HS-5 (cell line): ENCODE measurements at places on chromosomes 4 and X.

DNA sequence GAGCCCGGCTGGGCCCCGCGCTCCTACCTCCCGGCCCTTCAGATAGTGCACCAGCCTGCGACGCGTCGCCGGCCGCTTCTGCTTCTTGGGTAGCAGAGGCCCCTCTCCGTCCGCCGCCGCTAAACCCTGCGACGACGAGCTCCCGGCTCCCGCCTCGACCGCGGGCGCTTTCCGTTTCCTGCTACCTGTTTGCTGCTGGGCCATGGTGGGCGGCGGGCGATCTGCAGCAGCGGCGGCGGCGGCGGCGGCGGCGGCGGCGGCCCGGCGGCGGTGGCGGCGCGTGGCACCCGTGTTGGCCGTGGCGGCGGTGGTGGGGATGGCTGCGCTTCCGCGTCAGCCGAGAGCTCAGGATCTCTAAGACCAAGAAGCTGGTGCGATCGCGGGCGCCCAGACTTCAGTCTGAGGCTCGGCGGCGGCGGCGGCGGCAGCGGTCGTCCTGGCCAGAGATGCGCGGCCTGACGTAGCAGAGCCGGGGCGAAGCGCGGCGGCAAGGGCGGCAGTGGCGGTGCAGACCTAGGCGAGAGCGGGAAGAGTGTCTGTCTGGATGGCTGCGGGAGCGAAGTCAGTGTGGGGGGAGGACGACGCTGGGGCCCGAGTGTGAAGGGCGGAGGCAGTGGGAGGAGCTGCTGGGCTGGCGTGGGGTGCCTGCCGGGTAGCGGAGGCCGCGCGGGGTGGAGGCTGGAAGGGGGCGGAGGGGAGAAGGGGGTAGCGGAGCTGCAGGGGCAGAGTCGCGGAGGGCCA lies at the start of gene DCAF12L2:
Gene DCAF12L2, minus strand, starts transcription at position 569 of the 741 bp plus-strand sequence. Its CDS starts 365 bp downstream, at position 204.
- no peak for DNase-seq

GRCh38 chr4:101028886-101029285 lies 318.4 kb downstream of the PPP3CA start:
- DNase-seq: no peak

GRCh38 chr4:177558995-177559394 lies 116.8 kb upstream of the AGA start:
- no peak for DNase-seq

DNA sequence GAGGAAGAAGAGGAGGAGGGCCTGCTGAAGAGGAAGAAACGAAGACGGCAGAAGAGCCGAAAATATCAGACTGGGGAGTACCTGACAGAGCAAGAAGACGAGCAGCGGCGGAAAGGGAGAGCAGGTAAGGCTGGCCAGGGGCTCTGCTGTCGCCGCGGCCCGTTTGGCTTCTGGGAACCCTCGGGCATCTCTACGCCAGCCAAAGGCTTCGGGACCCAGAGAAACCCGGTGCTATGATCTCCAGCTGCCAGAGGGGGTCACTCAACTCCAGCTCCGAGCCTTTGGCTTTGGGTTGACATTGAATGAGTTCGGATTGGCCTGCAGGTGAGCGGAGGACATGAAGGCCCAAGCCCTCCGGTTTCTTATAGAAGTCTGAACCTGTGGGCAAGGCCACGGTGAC lies 42.8 kb downstream of the BCORL1 start:
- no peak for DNase-seq

GRCh38 chr4:6916587-6917460 lies 7.2 kb downstream of the TBC1D14 start:
- no peak for DNase-seq

DNA sequence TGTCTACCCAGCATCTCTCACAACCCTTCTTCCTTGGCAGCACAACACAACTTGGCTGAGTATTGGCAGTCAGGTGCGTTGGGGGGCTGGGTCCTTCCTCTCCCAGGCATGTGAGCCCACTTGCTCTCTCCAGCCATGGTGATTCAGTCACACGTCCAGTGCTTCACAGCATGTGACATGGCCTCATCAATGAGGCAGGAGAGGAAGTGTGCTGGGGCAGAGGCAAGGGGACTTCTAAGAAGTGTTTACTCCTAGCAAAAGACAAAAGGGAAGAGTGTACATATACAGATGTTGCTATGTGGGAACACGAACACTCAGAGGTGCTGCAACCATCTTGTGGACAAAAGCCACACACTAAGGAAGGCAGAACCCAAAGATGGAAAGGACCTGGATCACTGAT lies 380.8 kb downstream of the FBXW7 start:
- DNase-seq: no peak

GRCh38 chr4:159042097-159042605 lies 60.7 kb upstream of the RAPGEF2 start:
- DNase-seq: no peak

DNA sequence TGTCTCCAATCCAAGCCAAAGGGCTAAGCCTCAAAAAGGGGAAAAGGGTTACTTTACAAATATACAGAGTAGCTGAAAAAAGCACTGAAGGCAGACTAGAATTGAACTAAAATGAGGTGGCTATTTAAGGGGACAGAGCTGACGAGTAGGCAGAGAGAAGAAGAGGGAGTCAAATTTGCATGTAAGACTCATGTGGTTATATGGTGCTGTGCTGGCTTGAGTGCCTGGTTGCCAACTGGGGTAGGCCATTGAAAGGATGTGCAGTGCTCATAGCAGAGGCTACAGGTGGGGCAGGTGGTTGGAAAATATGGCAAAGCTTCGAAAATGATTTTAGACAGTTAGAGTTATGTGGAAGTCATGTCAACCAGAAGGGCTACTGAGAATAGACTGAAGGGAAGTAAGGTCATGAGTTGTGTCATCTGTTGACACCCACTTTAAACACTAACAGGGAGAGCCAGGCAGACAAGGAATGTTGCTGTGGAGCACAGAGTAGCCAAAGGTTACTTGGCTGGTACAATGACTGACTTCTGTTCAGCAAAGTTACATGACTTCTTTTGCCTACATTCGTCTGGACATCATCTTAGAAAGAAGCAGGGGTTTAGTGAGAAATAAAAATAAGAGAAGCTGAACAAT lies 1210.4 kb downstream of the ADGRL3 start:
- DNase-seq: no peak

DNA sequence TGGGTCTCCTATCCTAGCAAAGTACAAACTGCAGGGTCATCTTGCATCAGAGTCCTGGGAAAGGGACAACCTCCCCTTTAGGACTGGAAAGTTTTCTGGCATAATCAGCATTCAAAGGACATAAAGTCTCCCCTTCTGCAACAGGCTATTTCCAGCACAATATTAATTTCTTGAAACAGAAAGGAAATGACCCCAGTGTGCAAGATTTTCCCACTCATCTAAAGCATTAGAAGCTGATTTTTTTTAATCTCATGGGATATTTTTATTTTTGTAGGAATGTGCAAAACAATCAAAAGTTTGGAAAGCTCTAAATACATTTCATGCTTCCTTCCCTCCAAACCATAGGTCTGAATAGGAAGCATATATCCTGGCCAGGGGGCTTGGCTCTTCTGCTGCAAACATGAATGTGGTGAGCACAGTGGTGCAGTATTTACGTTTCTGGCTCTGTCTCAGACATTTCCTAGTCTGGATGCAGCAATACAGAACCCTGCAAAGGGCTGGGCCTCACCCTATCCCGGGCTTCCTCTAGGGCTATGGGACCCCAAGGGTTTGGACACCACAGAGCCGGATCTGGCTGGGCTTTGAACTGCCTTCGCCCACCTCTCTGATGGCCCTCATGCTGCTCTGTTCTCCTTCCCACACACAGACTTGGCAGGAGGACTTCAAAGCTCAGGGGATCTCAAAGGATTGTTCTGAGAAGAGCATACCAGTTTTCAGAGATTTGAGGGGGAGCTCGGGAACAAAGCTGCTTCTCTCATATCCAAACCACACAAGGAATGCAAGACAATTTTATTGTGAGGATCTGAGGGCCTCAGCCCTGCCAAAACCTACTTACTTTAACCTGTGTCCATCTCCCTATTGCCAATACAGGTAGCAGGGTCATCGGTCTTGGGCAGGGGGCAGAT lies 64.9 kb downstream of the POLR2B start:
- no peak for DNase-seq

- no peak for DNase-seq
These were observed 1.8 kb downstream of the IQSEC2 start for GRCh38 chrX:53279296-53280237.

DNA sequence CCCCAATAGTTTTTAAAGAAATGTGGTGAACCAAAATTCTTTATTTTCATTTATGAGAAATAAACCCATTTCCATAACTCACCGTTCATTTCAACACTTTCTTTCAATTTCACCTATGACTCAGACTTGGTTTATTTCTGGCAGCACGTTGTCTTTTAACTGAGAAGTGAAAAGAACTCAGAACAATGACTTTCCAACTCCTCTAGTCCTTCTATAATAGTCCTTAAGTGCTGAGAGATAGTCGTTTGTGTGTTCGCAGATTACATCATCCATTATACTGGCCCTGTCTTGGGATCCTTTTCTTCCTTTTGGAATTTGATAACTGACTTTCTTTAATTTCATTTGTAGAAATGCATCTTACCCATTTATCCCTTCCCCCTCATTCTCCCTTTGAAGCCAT lies 113.6 kb downstream of the GLUD2 start:
- DNase-seq: no peak

- no peak for DNase-seq
These were observed at the start of gene PLAC8 for GRCh38 chr4:83114576-83114975. PLAC8 (minus strand) TSS chr4:83114729; CDS start chr4:83107921, 6,808 bp downstream.

- DNase-seq: no peak
These were observed 340.8 kb downstream of the ADGRL3 start for GRCh38 chr4:61540944-61541343.

DNA sequence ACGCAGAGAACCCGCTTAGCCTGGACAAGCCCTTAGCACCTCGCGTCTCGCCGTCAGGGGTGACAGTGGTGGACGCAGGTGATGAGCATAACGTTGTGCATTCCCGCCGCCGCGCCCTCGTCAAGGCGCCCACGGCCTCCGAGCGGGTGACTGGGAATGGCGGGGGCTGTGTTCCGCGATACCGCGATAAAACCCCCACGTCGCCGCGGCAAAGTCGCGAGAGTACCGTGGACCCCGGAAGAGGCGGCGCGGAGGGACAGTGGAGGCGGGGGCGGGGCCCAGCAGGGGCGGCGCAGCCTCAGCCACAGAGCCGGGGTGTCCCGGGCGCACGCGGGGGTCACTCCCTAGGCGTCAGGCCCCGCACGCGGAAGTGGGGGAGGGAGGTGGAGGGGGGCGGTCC lies 53.8 kb downstream of the ZFYVE28 start:
- DNase-seq: no peak

- DNase-seq: no peak
These were observed 893.6 kb downstream of the ADGRL3 start for GRCh38 chr4:62093735-62094134.

DNA sequence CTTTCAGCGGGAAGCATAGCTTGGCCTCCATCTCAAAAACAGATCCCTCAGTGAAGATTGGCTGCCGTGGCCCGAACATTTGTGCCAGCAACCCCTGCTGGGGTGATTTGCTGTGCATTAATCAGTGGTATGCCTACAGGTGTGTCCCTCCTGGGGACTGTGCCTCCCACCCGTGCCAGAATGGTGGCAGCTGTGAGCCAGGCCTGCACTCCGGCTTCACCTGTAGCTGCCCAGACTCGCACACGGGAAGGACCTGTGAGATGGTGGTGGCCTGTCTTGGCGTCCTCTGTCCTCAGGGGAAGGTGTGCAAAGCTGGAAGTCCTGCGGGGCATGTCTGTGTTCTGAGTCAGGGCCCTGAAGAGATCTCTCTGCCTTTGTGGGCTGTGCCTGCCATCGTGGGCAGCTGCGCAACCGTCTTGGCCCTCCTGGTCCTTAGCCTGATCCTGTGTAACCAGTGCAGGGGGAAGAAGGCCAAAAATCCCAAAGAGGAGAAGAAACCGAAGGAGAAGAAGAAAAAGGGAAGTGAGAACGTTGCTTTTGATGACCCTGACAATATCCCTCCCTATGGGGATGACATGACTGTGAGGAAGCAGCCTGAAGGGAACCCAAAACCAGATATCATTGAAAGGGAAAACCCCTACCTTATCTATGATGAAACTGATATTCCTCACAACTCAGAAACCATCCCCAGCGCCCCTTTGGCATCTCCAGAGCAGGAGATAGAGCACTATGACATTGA lies 175.4 kb downstream of the FAT4 start:
- no peak for DNase-seq

DNA sequence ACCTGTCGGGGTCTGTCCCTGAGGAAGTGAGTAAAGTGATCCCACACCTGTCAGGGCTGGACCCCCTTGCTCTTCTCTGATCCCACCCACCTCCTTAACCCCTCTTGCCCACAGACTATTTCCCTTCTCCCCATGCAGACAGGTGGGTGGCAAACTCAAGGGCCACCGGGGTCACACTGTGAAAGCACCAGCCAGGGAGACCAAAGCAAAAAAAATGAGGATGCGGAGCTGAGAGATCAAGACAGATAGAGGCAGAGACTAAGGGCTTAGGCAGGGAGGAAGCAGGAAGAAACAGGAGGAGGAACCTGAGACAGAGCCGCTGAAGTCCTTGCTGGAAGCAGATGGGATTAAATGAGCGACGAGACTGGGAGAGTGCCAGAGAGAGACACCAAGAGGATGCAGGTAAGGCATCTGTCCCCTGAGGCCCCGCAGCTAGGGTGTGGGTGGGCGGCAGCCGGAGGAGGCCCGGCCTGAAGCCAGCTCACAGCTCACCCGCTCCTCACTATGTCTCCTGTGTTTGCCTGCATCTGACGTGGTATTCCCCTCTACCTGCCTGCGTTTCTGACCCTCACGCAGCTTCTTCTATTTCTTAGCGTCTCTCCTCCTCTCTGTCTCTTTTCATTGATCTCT lies 7.2 kb downstream of the TIMM17B start:
- no peak for DNase-seq

DNA sequence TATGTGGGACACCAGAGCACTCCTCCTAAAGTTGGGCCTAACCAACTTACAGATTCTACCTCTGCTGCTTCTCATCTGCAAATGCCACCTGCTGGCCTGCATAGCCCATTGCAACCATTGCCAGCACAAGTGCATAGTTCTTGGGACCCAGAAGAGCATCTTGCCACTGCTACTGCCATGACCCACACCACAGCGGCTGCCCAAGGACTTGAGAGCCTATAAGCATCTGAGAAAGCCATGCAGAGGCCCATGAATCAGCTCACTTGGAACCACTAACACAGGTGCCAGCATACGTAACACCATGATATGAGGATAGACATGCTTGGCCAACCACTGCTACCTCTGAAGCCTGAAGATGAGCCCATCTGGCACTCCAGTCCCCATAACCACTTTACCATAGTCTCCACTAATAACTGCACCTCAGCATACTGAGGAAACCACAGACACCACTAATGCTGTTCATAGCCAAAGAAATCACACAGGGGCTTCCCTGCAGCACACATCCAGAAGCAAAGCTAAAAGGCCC lies 258.1 kb upstream of the AGTR2 start:
- DNase-seq: no peak

- DNase-seq: no peak
These were observed at the start of gene HPGD for GRCh38 chr4:174522183-174523024. HPGD (minus strand) TSS chr4:174522488; CDS start chr4:174522451, 37 bp downstream.
